ENCODE measurements at places on chromosomes 11 and 22.

DNA sequence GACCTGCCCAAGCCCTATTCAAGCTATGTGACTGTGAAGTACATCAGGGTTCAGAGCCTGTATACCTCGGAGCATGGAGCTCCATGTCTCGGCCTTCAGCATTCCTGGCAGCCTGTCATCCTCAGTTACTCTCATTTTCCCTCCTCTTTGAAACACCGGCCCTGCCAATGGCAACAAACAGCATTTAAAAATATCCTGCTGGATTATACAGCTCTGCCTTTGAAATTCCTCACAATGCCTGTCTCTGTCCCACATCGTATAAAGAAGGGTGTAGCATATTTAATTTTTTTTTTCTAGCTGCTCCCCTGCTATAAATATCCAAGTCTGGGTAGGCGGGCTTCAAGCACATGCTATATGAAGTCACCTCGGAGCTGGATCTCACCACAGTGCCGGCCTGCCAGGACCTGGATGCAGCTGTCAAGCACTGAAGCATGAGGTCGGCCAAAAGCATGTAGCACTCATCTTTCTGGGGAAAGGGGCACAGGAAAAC is 11.8 kb downstream of the ABTB2 start:
- no peak for DNase-seq

DNA sequence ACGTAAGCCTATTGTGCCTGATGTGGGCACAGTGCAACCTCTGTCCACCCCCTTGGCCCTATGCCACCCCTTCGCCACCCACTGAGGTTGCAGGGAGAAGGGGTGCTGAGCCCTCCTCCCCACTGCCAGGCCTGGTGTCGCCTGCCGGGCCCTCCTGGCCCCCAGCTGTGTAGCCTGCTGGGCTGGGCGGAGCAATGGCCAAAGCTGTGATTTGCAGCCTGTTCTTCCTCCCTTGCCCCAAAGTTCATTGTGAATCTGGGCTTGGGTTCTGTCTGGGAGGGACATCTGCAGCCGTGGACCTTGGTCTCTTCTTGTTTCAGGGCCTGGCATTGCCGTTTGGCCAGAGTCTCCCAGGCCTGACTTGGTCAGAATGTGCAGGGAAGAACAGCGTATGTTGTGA is 121.9 kb downstream of the PKNOX2 start:
- DNase-seq, result no peak

- DNase-seq, result no peak
Observed at GRCh38 chr11:128467041-128467440, 120.3 kb downstream of the ETS1 start.

- no peak for DNase-seq
Observed at GRCh38 chr22:50670513-50670912, 2.1 kb upstream of the SHANK3 start.

DNA sequence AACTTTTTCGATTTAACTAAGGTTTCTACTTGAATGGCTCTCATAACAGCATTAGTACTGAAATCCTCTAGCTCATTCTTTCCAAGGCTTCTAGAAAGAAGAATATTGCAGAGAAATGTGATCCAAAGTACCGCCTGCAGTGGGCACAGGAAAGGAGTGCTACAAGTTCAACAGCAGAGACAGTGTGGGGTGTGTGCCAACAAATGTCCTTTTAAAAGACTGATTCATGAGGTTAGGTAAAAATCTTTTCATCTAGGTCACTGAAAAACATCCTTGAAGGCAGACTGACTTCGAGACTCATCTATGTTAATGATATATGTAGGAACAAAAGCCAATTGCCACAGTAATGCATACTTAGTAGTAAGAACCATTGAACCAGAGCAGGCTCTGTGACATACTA is 349.1 kb upstream of the PITPNB start:
- DNase-seq, result no peak

DNA sequence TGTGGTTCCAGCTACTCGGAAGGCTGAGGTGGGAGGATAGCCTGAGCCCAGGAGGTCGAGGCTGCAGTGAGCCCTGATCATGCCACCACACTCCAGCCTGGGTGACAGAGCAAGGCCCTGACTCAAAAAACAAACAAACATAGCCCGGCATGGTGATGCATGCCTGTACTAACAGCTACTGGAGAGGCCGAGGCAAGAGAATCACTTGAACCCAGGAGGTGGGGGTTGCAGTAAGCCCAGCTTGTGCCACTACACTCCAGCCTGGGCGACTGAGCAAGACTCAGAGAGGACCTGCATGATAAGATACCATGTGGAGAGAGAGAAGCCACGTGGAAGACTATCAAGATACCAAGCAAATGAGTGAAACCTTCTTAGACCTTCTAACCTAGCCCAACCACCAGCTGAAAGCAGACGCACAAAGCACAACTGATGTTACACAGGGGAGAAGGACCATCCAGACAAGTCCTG is 36.1 kb downstream of the AMBRA1 start:
- DNase-seq, result peak; percentile 68

GRCh38 chr11:1691026-1691877 is 5.7 kb upstream of the KRTAP5-6 start:
- no peak for DNase-seq

DNA sequence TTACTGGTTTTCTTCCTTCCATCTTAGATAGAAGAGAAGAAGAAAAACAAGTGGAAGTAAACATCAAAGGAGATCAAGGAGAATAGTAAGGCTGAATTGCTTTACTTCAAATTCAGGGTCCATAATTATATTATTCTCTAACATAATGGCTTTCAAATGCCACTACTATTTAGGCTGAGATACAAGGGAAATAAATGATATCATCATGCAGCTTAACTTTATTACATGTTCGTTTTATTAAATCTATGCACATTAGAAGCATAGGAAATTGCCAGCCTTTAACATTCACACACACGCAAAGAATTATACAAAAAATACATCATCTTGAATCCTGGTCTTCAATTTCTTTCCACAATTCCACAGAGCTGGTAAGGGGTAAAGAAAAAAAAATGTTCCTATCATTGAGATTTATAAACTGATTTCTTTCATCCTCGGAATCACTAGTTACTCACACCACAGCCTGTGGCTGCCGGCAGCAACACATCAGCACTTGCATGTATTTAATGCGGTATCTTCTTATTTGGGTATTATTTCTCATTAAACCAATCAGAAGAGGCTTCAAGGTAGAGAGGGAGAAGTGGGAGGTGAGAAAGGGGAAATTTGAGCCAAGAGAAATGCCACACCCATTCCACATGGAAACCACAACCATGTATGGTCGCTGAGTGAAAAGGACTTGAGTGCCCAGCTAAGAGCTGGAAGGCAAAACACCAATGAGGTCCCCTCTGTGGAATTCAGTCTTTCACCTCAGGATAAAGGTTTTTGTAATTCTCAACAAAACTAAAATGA is 26.3 kb downstream of the SYTL2 start:
- no peak for DNase-seq

DNA sequence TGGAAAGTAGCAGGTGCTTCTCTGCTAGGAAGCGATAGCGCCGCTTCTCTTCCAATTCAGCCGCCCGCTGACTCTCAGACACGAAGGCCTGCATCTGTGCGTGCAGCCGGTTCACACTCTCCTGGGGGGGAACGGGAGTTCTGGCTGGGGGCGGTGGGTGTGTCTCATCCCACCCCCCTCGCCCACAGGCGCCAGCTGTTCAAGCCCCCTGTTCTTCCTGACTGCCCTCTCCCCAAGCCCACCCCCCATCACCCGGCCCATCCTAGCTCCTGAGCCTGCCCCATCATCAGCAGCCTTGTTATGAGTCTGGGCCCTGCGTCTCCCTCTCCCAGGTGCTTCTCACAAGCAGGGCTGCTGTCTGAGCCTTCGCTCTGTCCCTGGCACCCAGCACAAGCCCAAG is 13.1 kb upstream of the SLC16A8 start:
- DNase-seq, result no peak

- no peak for DNase-seq
Observed at GRCh38 chr22:23626286-23626975, 5.7 kb downstream of the DRICH1 start.

DNA sequence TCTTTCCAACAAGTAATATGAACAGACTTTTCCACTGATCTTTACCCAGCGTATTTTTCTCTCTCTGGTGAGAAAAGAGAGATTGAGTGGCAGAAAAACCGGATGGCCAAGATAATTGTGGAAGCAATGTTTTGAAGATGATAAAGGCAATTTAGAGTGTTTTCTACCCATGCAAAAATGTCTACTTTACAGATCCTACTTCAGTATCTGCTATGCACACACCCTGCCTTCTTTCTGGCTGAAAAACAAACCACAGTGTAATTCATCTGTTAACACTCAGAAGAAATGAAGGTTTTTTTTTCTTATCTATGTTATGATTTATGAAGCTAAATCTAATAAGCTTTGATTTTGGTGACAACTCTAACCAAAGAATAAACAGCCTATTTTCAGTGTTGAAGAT is 56.8 kb downstream of the SLC5A12 start:
- DNase-seq, result no peak

GRCh38 chr11:58926695-58927094 is 12.6 kb upstream of the GLYATL1 start:
- peak; percentile 21 for DNase-seq

DNA sequence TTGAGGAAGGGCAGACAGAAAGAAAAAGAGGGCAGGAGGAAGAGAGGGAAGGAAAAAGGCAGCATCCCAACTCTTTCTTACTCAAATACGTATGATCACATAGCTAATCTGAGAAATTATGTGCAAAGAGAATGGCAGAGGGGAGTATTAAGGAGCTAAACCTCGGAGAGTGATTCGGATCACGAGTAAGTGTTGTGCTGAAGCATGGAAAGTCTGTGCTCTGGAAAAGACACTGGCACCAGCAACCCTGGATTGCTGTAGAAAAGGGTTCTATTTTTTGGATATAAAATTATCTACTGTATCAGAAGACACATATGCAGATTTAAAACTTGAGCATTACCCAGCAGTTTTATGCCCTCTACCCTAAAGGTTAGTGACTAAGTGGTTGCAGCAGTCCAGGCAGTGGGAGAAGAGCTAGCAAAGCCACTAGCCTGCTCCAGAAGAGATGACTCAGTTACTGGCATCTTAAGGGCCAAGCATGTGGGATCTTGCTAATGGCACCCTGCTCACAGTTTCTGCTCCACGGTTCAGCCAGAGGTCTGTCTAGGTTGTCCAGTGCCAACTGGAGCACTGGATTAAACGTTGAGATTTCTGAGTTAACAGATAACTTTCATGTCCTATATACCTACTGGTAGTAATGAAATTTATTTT is 151.7 kb downstream of the SWAP70 start:
- peak; percentile 92 for DNase-seq

DNA sequence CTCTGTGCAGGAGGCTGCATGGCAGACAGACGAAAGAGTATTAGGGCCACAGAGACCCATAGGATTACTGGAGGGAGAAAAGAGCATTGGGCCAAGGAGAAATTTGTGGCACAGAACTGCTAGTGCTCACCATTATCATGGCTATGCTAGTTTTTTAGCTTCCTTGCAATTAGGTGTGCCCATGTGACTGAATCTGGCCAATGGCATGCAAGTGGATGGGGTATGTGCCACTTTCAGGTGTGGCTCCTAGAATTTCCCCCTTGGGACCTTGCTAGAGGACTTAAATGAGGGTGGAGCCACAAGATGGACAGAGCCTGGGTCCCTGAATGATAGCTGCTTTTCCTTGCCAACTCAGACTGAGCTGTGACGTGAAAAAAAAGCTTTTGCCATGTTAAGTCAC is 73.9 kb upstream of the TENM4 start:
- no peak for DNase-seq

DNA sequence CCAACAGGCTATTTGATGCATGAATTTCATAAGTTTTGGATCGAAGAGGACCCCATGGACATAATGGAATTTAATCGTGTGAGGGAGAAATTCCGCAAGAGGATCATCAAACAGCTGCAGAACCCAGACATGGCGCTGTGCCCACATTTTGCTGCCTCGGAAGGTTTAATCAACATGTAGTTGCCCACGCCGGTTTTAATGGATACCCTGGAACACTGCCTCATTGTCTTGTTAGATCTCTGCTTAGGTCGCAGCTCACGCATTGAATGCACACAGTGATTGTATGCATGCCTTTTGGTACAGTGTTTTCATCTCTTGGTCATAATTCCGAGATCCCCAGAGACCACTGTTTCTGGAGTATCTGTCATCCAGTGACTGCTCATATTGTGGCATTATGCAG is 46.8 kb downstream of the SLN start:
- DNase-seq, result no peak

GRCh38 chr22:24128021-24128420 is 53.3 kb upstream of the SUSD2 start:
- no peak for DNase-seq

GRCh38 chr11:95725196-95725595 is 64.4 kb downstream of the FAM76B start:
- DNase-seq, result no peak

DNA sequence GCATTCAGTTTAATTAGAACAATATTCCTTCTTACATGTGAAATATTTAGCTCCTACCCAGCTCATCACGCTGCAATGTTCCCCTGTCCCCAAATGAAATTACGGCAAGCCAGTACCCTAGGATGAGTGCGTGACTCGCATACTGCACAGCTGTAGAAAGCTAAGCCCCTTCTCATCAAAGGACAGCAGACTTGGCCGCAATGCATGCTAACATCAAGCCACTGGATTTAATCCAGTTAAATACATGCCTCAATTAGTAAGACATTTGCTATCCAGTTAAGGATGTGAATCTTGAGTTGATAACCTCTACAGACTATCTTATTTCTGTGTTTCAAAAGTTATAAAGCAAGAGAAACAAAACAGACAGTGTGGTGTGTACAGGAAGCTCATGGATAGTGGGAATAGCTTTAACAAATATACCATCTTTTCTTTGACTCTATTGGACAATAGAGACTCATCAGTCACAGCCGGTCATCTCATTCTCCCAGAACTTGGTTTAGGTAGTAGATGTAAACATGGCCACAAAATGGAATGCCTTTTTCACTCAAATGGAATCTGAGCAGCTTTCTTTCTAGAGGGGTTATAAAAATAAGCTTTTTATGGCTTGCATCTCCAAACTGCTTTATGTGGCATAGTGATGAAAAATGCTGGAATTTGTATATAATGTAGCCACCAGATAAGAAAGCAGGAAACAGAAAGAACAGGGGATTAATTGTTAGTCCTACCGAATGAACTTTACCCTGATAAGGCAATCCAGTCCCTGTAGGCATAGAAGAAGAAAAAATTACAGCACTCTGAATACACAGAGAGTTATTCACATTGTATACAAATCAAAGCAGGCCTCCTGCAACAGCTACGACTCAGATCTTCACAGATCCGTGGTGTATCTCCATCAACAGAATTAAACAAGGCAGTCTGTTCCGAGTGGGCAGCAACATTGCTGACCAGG is 224.1 kb downstream of the CADM1 start:
- DNase-seq, result no peak

DNA sequence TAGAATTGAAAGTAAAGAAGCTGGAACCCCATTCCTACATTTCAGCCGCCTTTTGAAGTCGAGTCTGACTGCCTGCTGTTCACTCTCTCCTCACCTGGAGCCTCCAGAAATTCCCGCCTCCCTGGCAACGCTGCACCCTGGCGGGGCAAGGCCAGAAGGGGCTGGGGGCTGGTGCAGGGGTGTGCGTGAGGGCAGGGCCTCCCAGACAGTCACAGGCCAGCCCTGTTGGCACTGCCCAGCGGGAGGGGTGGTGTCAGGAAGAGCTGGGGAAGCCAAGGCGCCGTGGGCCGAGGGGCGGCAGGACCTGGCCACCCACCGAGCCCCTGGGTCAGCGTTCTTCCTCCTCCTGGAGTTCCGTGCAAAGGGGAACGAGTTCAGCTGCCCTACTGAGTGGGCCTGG is 123.2 kb downstream of the KCNQ1OT1 start:
- no peak for DNase-seq

Data from epithelial cell of esophagus (primary cell).